Lower leg skin (tissue), 4 donors: ENCODE measurements at places on chromosomes 7 and 10. TPM values are rescaled to one million over a fixed set of nuclear protein-coding genes. Genes with fewer than 3 reads are reported as not detected.
A peak's percentile ranks its signal among the peaks of the same experiment; 100 is the strongest.

The GHRHR gene
- not detected for total RNA-seq

DNA sequence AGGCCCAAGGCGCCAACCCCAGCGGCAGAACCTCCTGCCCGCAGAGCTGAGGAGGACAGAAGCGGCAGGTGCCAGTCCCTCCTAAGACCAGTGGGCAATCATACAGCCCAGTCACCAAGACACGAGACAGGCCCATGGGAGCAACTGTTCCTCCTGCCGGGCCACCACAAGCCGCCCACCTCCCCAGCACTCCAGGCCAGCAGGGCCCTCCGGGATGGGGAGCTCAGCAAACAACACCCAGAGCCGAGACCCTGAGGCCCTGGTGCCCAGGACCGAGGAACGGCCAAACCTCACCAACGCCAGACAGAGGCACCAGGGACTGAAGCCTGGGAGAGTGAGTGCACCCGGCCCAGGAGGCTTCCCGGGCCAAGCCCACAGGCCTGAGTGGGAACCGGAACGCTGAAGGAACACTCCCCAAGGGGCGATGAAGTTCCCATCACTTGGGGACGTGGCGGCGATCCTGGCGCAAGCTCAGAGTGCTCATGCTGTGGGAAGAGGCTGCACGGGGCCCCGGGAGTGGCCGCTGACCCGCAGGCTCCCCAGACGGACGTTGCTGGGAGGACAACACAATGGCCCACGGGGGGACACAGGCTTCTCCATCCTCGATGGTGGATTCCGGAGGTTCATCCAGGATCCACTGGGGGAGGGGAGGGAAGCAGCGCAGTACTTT, 35.1 kb downstream of the GPER1 start:
- no peak for DNase-seq

- no peak for DNase-seq
Observed at GRCh38 chr7:137235434-137235833, 108.1 kb downstream of the PTN start.

DNA sequence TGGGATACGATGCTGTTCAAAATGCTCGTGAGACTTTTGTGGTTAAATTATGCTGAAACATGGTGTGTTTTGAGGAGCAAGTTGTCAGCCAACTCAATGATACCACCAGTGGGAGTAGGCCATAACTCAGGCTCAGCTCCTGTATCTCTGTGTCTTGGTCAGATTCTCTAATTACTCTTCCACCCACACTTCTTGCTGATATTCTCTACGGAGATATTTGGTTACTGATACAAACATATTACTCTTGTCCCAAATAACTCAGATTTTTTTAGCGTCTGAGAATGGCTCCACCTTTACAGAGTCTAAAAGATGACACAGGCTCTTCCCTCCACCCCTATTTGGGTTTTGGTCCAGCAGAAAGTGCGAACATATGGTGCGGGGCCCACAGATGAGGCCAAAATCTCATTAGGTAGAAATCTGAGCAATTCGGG, 168.9 kb downstream of the PKD1L1 start:
- DNase-seq: no peak

DNA sequence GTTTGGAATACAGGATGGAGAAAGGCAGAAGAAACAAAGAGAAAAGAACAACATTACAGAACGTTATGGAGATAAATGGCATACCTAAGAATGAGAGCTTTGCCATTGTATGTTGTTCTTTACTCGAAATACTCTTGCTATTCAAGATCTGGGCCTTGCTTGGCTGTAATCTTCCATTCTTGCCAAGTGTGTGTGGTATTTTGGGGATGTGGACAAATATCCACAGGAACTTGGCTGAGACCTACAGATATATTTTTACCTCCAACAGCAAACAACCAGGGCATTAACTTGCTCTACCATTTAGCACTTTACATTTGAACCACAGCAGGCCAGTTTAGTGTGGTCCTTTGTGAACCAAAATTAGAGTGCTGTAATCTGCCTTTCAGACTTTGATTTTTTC, 76.3 kb downstream of the DKK1 start:
- DNase-seq: no peak

The ACSM6 gene
- 0.95 TPM for total RNA-seq

- DNase-seq: peak; percentile 48
Observed at GRCh38 chr7:139728203-139728602, 49.6 kb downstream of the HIPK2 start.

The BLNK gene
- total RNA-seq: 4.1 TPM

The PHKG1 gene
- total RNA-seq: 0.78 TPM

The EN2 gene
- total RNA-seq: 0.04 TPM

DNA sequence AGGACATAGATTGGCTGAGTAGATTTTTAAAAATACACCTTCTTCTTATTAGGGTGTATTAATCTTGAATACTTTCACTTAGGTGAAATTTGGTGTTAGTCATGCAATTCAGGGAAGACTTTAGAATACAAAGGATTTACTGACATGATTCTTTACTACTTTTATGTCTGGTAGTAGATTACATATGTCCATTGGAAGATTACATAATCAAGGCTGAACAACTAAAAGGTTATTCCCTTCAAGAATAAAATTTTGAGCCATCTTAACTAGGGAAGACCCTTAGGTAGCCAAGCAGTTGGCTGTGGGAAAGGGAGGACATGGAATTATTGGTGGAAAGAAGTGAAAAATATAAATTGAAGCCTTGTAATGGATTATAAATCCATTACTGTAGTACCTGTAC, 165.0 kb downstream of the ITGB1 start:
- DNase-seq: no peak

DNA sequence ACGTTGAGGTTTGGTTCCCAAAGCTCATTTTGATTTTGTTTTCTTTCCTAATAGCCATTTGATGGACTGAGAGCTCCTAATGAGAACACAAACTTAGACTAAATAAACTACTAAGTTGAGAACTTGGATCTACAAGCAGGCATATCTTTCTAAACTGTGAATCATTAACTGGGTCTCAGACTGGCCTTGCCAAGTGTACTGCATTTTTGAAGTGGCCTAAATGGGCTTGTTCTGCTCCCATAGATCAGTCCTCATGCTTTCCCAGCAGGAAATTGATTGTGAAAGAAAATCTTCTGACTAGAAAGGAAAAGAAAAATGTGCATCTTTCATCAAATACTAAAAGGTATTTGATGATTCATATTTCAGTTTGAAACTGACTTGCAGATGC, 46.7 kb upstream of the RBM33 start:
- no peak for DNase-seq

The SDK1 gene
- 1.9 TPM for total RNA-seq

The MALSU1 gene
- 33.3 TPM for total RNA-seq

The HOGA1 gene
- 1.7 TPM for total RNA-seq

GRCh38 chr7:29565634-29565981, 2.0 kb downstream of the PRR15 start:
- no peak for DNase-seq

- DNase-seq: no peak
Observed at GRCh38 chr7:138036135-138036534, 34.2 kb upstream of the CREB3L2 start.

DNA sequence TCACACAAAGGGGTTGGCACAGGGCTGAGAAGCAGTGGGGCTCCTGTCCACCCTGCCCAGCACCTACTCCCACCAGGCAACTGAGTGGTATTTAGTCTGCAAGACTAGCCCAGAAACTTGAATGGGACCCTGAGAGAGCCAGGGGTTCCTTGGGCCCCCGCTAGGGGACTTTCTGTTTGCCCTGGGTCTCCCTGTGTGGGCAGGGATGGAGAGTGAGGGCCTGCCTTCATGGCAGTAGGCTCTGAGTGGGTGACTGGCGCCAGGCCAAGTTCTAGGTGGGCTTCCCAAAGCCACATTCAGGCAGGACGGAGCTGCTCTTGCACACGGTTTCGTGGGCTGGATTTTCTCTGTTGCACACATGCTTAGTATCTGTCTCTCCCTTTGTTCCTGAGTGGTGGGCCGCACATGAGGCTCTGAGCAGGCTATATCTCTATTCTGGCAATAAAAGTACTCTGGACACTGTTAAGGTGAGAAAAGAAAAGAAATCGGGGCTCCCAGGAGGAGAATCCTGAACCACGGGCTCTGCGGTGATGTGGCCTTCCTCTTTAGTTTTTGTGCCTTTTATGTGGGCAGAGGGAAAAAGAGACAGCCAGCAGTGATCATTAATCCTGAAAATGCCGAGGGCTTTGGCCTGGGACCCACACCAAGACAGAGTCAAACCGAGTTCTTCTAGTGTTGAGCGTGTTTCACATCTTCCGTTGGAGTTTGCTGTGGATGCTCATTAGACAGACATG, 26.9 kb downstream of the IL2RA start:
- no peak for DNase-seq

The GPRIN2 gene
- 57.0 TPM for total RNA-seq

The EBF3 gene
- total RNA-seq: 2.6 TPM

DNA sequence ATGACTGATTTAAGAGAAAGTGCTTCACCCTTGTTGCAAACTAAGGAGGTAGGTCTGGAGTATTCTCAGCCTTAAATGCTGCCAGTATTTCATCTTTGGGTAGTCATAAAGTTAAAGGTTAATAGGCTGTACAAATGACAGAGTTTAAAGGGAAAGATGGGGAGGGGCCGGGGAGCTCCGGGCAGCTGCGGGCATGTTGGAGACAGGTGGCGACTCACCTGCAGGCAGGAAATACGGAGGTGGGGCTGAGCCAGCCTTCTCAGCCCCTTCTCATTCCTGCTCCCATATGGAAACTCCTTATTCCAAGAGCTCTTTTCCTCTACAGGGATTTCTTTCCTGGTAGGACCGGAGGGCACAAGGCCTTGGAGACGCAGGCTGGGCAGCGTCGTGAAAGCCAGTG, 31.8 kb upstream of the HMX3 start:
- DNase-seq: no peak

GRCh38 chr7:101420436-101420835, 57.8 kb downstream of the COL26A1 start:
- DNase-seq: no peak

GRCh38 chr10:15858861-15859281, 1.4 kb downstream of the MINDY3 start:
- no peak for DNase-seq

- DNase-seq: no peak
Observed at GRCh38 chr7:13024121-13024674, 336.8 kb downstream of the ARL4A start.

DNA sequence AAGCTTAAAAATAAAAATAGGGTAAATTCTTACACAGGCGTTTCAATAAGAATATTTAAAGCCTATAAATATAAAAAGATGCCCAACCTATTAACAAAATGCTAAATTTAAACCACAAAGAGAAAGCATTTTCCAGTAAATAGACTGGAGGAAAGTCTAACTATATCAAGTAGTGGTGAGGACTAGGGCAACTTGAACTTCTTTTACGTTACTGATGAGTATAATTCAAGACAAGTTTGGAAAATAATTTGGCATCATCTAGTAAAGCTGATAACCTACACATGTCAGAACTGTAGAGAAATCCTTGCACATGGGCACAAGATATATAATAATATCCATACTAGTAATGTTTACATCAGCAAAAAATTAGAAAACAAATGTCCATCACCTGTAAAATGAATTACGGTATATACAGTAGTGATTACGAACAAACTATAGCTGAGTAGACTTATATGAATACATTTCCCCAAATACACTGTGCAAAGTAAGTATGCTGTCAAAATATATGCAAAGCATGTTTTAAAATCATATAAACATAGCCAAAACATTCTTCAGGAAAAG, 27.4 kb downstream of the CRPPA start:
- DNase-seq: no peak

The TDRD1 gene
- 0.15 TPM for total RNA-seq

DNA sequence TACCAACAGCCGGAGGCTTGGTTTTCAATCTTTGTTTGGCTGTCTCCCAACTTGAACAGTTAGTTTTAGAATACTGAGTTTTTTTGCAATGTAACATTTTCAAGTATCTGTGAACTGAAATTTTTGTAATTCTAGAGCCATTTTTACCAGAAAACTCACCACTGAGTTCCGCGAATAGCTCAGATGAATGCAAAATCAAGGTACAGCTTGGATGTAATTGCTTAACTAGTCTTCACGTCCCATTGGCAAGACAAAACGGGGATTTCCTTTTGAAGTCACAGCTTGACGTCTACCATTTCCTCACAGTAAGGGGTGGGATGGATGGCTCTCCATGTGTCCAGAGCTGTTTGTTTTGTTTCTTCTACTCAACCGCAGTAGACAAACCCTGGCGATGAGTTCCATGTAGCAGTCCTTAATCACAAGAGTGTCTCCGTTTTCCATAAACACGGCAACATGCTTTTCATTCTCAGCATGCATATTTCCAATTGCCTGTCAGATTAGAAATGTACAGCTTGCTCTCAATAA, 55.8 kb upstream of the FGFR2 start:
- DNase-seq: no peak

The ZP3 gene
- total RNA-seq: 2.6 TPM
